ENCODE measurements at places on chromosomes 2 and 18.

DNA sequence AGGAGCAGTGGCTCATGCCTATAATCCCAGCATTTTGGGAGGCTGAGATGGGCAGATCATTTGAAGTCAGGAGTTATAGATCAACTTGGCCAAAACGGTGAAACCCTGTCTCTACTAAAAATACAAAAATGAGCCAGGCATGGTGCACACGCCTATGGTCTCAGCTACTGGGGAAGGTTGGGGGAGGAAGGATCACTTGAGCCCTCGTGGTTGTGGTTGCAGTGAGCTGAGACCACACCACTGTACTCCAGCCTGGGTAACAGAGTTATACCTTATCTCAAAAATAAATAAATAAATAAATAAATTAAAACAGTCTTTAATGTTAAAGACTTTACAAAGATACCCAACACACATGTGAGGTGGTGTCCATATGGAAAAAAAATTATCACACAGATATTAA, 134.0 kb downstream of the C2orf74 start:
- DNase-seq: no peak

GRCh38 chr2:237615631-237616249, 11.6 kb upstream of the LRRFIP1 start:
- no peak for DNase-seq

- DNase-seq: peak; percentile 78
Measured at GRCh38 chr2:68569604-68570003, 73.8 kb upstream of the PROKR1 start.

DNA sequence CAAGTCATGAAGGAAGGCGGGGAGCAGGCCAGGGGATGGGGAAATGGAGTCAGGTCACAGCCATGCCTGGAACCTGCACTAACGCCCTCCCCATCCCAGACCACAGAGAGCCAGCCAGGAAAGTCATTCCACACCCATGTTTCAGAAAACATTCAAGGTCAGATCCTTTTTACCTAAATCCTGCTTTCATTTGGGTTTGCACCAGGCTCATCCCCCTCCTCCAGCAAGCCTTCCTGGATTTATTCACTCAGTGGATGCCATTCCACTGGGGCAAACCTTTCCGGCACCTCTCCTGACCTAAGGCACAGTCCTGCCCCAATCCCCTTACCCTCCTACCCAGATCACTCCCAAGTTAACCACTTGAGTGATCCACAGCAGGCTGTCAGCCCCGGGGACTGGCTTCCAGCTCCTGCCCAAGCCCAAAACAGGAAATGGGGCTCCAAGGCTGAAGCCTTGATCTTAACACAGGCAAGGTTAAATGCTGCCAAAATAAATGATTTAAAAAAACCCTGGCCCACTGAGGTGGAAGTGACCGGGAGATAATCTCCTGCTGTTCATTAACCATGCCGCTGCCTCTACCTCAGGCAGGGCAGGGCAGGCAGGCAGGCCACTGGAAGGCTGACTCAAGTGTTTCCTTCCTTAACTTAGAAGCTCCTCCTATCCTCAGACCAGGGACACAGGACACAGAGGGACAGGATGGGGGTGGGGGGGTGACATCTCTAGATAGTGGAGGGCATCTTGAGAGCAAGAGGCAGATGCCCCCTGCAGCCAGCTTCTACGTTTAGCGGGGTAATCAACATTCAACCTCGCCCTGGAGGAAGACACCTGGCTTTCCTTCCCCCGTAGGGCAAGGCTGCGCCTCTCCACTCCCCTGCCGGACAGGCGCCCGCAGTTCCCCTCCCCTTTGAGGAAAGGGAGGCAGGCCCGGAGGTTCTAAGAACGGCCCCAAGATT, 1.4 kb downstream of the RAB11FIP5 start:
- DNase-seq: peak; percentile 35

- no peak for DNase-seq
Measured at GRCh38 chr2:160322320-160322719, 122.2 kb upstream of the ITGB6 start.

GRCh38 chr2:85794038-85794441, 40.2 kb downstream of the ATOH8 start:
- no peak for DNase-seq

- peak; percentile 1 for DNase-seq
Measured at GRCh38 chr2:140122001-140122400, 1341.8 kb upstream of the NXPH2 start.

GRCh38 chr18:48897531-48897930, 53.2 kb downstream of the SMAD7 start:
- peak; percentile 30 for DNase-seq

DNA sequence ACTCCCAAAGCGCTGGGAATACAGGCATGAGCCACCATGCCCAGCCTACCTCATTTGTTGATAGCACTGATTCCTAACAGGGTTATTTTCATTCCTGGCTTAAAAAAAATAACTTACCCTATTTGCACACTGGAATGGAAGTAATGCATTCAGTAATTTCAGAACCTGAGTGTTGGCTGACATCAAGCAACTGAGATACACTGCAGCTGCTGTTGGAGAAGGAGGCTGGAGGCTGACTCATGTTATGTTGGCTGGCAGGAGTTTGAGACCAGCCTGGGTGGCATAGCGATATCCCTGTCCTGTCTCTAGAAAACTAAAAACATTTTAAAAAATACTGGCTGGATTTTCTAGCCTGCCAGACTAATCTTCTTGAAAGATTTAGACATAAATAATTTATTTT, 385.1 kb upstream of the MEX3C start:
- no peak for DNase-seq
